ENCODE measurements at places on chromosomes 4 and X. TPM values are rescaled to one million over a fixed set of nuclear protein-coding genes. Genes with fewer than 3 reads are reported as not detected.
A peak's percentile ranks its signal among the peaks of the same experiment; 100 is the strongest.

The S100G gene
- not detected for total RNA-seq

The EXOC1L gene
- not detected for total RNA-seq

The SPANXB1 gene
- not detected for total RNA-seq

The RTL5 gene
- total RNA-seq: 1.2 TPM

The BMPR1B gene
- not detected for total RNA-seq

DNA sequence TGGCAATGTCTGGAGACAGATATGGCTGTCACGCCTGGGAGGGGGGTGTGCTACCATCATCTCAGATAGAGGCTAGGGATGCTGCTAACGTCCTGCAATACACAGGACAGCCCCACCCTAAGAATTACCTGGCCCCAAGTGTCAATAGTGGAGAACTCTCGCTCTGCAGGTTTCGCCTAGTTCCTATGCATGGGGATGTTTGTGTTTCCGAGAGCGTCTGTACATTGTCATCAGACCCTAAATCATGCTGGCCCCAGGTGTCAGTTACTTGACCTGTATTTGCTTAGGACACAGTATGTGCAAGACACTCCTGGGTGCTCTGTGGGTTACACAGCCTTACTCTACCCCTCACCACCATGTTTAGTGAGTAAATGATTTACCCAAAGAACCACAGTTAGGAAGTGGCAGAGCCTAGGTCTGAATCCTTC, 90.8 kb downstream of the AFF1 start:
- no peak for DNase-seq
- peaks cover 11% of the 10 kb centered on the region for H3K4me1 ChIP-seq
- H3K4me3 ChIP-seq: no peak overlapping the region
- peaks cover 3% of the 10 kb centered on the region for H3K36me3 ChIP-seq
- H3K27me3 ChIP-seq: no peaks in the 10 kb centered on the region

- H3K36me3 ChIP-seq: no peaks in the 10 kb centered on the region
- no peaks in the 10 kb centered on the region for H3K4me1 ChIP-seq
- H3K27me3 ChIP-seq: no peaks in the 10 kb centered on the region
- no peak for DNase-seq
These were observed 144.2 kb upstream of the GEMIN8 start for GRCh38 chrX:14173873-14174272.

- no peaks in the 10 kb centered on the region for H3K27me3 ChIP-seq
- DNase-seq: no peak
- no peaks in the 10 kb centered on the region for H3K36me3 ChIP-seq
These were observed 163.1 kb upstream of the SLITRK2 start for GRCh38 chrX:145654486-145654885.

DNA sequence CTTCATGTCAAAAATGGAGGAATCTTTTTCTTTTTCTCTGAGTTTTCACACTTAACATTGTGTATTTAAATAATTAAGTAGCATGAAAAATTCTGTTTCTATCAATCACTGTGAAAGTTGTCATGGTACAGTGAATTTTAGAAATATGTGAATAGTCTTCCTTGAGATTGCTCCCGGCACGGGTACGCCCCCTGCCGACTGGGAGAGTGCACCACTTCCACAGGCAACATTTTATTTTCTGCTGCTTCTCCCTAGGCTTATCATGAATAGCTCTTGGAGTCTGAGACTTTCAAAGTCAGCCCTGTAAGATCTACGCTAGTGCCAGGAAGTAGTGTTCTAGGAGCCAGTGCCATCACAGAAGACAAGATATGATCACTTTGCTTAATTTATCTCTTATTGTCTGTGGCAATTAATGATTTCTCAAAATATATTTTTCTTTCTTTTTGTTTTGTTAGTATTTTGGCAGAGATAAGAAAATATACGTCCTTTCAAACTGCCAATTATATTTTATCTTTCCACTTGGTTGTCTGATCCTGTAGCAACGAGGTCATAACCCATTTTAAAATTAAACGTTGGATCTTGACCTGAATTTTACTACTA, 763.8 kb upstream of the AADAT start:
- H3K27ac ChIP-seq: no peak overlapping the region
- H3K27me3 ChIP-seq: no peaks in the 10 kb centered on the region
- H3K4me1 ChIP-seq: no peaks in the 10 kb centered on the region
- no peak for DNase-seq

GRCh38 chr4:158376106-158376840, 145.4 kb upstream of the RXFP1 start:
- H3K27me3 ChIP-seq: no peaks in the 10 kb centered on the region
- H3K27ac ChIP-seq: no peak overlapping the region
- no peaks in the 10 kb centered on the region for H3K4me1 ChIP-seq
- H3K36me3 ChIP-seq: no peaks in the 10 kb centered on the region

DNA sequence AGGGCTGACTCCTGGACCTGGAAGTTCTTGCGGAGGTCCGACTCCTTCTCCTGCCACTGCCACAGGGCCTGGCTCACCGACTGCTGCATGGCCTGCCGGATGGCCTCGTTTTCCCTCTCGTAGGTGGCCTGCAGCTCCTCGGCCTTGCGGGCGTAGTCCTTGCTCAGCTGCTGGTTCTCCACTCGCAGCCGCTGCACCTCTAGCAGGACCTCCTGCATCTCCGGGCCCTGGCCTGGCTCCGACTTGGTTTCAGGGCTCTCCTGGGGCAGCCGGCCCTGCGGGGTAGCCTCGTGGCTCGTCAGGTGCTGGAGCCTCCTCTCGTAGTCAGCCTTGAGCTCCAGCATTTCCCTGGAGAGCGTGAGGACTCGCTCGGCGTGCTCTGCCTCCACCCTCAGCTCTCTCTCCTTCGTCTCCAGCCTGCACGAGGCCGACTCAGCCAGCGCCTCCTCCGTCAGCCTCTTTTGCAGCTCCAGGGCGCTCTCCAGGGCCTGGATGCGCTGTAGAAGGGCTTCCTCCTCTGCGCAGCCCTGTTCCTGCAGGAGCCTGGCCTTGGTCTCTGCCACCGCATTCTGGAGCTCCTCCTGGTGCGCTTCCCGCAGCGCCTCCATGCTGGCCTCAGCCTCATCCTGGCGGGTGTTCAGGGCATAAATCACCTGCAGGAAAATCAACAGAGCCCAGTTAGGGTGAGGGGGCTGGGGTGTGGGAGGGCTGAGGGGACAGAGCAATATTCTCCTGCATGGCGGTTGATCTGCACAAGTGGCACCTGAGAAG, 72.2 kb downstream of the FAM184B start:
- no peaks in the 10 kb centered on the region for H3K4me1 ChIP-seq
- no peak overlapping the region for H3K27ac ChIP-seq
- H3K27me3 ChIP-seq: no peaks in the 10 kb centered on the region
- H3K4me3 ChIP-seq: no peak overlapping the region
- DNase-seq: no peak
- no peaks in the 10 kb centered on the region for H3K36me3 ChIP-seq

DNA sequence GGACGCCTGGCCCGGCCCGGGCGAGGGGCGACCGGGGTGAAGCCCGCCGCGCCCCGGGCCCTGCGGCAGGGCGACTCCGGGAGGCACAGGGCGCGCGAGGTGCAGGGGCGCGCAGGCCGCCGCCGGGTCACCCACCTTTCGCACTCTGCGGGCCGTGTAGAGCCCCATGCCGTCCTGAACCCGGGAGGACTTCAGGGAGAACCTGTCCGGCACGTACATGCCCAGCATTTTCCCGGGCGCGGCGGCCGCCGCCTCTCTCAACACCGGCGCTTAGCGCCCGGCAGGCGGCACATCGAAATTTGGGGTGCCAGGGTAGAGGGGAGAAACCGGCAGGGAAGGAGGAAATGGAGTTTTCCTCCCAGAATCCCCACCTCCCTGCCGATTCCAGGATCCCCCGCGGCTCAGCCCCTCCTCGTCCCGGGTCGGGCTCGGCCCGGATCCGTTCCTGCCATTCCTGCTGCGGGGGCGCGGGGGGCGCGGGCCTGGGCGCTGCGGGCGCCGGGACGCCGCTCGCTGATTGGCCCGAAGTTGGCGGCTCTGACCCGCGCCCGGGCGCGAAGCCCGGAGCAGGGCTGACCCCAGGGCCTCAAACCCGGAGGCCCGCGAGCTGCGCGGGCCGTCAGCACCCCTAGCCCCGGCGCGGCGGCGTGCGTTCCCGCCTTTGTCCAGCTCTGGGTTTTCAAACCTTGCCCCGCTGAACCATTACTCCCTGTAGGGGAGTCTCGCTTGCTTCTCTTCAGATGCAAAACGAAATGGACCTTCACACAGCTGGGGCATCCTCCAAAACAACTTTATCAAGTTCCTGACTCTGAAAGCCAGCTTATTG, at the start of gene PRDM5:
PRDM5 (minus strand) TSS at position 346 of the 826 bp plus-strand sequence; CDS start at position 228, 118 bp downstream.
- peak within 1 kb of the TSS; percentile 61 for H3K4me3 ChIP-seq
- H3K36me3 ChIP-seq: no peaks in the 10 kb centered on the region
- peaks cover 7% of the 10 kb centered on the region for H3K27me3 ChIP-seq

DNA sequence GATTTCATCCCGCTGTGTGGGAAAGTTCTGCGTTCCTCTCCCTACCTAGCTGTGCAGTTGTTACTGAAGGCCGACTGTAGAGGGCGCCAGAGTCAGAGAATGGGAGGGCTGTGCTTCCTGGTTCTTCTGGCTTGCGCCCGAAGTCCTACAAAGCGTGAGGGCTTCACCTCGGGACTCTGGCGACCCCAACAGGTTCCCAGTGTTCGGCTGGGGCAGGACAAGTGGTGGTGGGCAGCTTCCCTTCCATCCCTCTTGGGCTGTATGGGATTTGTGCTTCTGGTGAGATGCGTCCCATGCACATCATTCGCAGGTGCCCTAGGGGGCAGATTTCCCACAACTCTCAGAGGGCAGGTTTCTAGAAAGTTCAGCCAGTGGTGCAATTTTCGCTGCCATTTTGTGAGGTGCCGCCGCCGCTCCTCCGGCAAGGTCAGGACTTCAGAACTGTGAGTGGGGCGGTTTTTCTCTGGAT, 27.3 kb downstream of the CT45A1 start:
- peak; percentile 15 for DNase-seq
- no peaks in the 10 kb centered on the region for H3K4me1 ChIP-seq
- no peaks in the 10 kb centered on the region for H3K27me3 ChIP-seq
- H3K36me3 ChIP-seq: no peaks in the 10 kb centered on the region

GRCh38 chr4:26793735-26794134, 66.9 kb upstream of the STIM2 start:
- H3K4me3 ChIP-seq: no peak overlapping the region
- H3K36me3 ChIP-seq: no peaks in the 10 kb centered on the region
- no peak overlapping the region for H3K27ac ChIP-seq
- no peaks in the 10 kb centered on the region for H3K27me3 ChIP-seq

DNA sequence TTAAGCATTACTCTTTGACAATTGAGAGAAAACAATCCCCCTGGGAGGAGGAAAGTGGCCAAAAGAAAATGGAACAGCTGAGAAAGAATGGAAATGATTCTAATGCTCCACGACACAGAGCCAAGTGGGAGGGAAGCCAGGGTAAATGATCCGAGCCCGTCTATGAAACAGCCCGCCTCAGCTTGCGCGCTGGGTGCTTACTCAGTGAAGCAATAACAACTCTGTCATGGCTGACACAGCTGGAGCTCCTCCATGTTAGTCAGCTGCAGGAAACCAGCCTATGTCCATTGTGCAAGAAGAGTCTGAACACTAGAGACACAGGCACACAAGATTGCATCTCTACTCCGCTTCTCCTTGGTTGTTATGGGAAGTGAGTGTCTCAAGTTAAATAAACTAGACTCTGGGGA, 19.3 kb downstream of the NOA1 start:
- no peak overlapping the region for H3K27ac ChIP-seq
- H3K36me3 ChIP-seq: peaks cover 5% of the 10 kb centered on the region
- no peak for DNase-seq
- H3K27me3 ChIP-seq: no peaks in the 10 kb centered on the region
- no peak overlapping the region for H3K4me3 ChIP-seq
- H3K4me1 ChIP-seq: no peaks in the 10 kb centered on the region

DNA sequence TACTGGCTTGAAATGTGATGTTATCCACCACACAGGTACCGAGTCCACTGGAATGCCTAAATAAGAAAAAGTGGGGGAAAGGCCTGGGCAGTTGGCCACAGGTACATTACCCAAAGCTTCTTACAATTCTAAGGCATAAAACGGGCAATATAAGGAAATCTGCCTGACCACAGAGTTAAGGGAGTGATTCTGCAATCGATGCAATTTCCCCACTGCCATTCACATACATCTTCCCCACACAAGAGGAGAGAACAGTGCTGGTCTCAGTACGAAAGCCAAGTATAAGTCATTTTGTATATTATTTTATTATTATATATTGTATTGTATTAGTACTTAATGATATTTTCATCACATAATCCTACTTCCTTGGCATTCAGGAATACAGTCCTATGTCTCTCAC, 30.6 kb downstream of the RFC1 start:
- DNase-seq: no peak
- no peak overlapping the region for H3K27ac ChIP-seq
- H3K4me3 ChIP-seq: no peak overlapping the region

DNA sequence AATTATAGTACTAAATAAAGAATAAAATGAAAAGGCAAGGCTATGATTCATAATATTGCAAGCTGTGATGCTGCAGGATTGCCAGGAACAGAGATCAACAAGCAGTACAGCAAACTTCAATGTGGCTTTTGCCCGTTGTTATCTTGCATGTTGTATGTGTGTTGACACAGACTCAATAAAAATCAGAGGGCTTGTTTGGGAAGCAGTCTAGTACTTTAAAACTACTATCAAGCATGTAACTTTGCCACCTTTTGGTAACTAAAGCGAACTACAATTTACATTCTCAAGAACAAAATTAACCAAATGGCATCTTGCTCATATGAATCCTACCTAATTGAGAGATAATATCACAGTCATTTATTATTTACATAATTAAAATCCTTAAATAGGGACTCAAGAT, 79.8 kb upstream of the GPM6A start:
- H3K27me3 ChIP-seq: no peaks in the 10 kb centered on the region
- H3K36me3 ChIP-seq: no peaks in the 10 kb centered on the region
- H3K4me3 ChIP-seq: no peak overlapping the region
- H3K27ac ChIP-seq: no peak overlapping the region
- H3K4me1 ChIP-seq: no peaks in the 10 kb centered on the region

DNA sequence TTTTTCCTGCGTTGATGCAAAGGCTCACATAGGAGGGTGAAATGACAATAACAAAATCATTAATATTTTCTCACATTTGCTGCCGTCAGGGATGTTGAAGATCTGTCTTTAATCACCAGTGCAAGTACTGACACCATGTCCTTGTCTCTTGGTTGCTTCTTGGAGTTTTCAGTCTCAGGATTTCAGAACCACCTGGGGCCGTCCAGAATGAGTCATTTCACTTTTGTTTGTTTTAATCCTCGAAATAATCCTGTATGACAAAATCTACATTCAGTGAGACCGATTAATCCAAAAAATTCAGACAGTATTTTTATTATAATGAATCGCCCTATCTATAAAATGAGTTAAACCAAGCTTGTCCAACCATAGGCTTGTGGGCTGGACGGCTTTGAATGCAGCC, 47.2 kb downstream of the NEIL3 start:
- no peak for DNase-seq
- H3K27ac ChIP-seq: no peak overlapping the region
- H3K4me1 ChIP-seq: no peaks in the 10 kb centered on the region
- no peaks in the 10 kb centered on the region for H3K36me3 ChIP-seq
- no peaks in the 10 kb centered on the region for H3K27me3 ChIP-seq

DNA sequence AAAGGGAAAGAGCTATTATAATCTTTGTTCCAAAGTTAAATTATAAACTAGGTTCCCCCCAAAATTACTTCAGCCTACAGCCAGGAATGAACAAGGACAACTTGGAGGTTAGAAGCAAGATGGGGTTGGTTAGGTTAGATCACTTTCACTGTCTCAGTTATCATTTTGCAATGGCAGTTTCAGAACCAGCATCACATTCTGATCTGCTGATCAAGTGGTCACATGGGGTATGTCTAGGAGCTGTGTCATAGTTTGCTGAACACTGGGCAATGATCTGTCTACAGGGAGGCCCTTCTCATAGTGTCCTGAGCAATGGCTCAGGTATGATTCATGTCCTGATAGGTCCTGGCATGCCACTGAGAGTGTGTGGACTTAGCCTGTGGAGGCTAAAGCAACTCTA, 41.6 kb upstream of the XIAP start:
- no peaks in the 10 kb centered on the region for H3K36me3 ChIP-seq
- H3K27me3 ChIP-seq: no peaks in the 10 kb centered on the region
- no peak overlapping the region for H3K4me3 ChIP-seq
- H3K27ac ChIP-seq: no peak overlapping the region
